SK-N-MC (cell line): ENCODE measurements at places on chromosomes 5 and 9.
A peak's percentile ranks its signal among the peaks of the same experiment; 100 is the strongest.

- no peak for DNase-seq
Observed at GRCh38 chr5:176789873-176790615, 20.3 kb upstream of the UNC5A start.

DNA sequence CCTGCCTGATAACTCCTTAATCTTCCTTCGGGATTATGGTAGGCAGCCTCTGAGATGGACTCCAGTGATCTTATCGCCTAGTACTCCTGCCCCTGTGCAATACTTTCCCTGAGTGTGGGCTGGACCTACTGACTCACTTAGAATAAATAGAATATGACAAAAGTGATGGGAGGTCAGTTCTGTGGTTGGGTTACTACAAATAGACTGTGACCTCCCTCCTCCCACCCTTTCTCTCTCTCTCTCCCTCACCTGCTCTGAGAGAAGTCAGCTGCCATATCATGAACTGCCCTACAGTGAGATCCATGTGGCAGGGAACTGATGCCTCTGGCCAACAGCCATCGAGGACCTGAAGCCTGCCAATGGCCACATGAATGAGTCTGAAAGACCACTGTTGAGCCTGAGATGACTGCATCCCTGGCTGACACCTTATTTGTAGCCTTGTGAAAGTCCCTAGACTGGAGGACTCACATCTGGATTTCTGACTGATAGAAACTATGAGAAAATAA, 31.7 kb downstream of the NRG2 start:
- no peak for DNase-seq

DNA sequence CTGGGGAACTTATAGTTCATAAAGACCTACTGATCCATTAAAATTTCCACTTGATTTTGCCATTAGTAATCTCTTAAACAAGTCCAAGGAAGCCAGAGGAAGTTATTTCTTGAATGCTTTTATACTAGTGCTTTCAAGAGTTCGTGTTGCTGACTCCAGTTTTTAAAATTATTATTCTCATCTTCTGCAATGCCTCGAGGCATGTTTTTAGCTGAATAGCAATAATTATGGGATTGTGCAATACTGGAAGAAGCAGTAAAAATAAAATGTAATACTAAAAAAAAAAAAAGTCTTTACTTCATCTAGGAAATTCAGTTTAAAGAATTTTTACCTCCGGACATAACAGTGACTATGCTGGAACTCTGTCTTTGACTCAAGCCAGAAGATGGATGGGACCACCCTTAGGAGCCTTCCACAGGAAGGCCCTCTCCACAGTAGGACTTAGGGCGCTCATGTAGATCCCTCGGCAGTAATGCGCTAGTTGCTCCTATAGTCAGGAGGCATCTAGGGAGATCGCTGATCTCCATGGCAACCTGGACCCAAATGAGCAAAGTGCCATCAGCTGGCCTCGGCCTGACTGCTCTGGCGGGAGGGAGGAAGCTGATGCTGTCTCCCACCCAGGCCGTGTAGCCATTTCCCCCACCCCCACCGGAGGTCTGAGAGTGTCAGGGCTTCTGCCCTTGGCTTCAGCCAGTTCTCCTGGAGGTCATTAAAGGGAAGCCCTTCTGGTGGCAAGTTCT, 56.7 kb downstream of the DAPK1 start:
- DNase-seq, result peak; percentile 92

DNA sequence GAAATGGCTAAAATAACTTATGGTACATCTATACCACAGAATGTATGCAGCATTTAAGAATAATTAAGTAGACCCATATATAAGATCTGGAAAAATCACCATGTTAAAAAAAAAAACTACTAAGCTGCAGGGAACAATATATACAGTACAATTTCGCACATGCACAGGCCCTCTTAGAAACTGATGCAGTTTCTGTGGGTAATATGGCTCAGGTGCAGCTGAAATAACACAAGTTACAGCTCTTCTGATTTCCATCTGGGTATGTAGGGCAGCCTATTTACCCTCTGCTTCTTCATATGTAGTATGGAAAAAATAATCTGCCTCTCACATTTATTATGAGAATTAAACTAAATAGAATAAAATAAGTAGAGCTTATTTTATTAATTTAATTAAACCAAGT, 82.9 kb downstream of the YIPF5 start:
- no peak for DNase-seq

DNA sequence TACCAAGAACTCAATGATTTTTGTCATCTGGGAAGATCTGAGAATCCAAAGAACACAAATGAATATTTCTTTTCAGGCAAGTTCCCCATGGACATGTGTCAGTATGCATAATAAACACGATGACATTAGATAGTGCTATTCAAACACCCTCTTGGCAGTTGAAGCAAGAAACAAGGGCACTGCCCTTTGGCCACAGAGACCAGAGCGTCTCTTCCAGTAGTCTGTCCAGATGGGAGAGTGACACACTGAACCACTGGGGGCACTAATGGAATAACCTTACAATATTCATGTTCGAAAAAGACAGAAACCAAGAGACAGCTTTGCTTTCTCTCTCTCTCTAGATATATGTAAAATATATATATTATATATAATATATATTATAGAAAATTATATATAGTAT, 301.9 kb downstream of the CTNND2 start:
- DNase-seq, result no peak

DNA sequence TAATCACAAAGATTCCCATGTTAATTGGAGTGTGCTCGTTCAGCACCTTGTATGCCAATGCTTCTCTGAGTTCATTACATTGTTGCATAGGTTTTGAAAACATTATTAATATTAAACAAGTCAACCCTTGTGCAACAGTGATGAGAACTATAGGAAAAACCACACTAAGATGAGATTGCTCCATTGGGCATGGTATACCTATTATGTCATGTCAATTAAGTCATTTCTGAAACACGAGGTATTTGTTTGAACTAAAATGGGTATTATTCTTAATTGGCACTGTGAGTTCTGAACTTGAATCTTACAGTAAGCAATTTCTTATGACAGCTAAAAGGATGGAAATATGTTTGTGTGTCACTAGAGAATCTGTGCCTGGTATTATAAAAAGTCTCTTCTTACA, 447.7 kb downstream of the EFNA5 start:
- DNase-seq, result no peak

DNA sequence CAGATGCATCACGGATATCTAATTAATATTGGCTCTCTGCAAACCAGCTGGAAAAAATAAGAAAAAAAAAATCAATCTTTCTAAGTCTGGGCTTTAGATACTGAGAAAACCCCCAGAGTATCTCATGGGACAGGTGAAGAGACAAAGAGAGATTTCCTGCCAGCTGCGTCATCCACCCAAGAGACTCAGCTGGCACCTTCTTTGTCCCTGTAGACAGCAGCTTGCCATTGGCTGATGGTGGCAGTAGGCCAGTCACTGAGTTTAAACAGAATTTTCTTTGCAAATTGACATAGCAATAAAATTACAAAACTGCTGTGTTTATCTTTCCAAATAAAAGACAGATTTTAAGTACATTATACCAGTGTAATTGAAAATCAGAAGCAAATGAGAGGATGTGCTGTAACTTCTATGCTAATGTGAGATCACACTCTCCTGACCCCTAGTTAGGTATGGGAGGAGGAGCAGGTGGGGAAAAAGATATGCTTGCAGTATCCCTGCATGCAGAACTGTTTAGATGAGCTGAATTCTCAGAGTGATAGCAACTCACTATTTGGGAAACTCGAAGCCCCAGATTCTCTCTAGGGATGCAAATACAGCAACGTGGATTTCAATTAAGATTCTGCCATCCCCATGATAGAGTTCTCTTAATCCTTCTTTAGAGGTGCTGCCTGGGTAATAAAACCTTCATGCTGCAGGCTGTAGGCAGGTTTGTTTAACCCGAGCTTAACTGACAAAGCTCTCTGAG, 72.2 kb downstream of the NMUR2 start:
- DNase-seq, result no peak

DNA sequence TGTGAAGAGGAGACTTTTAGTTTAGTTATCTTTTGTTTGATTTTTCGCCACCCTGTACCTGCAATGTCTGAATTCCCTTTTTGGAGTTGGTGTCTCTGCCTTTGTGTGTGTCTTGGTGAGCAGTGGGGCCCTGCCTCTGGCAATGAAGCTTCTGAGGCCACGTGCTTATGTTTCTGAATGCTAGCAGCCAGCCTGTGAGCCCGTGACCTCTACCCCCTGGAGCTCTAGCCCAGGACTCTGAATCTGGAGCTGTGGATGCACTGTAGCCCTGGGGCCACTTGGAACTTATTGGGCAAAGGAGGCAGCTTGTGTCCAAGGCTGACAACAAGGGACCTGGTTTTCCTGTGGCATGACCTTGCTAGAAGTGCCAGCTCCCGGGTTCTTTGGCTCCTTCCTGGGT, 19.4 kb downstream of the ENTREP1 start:
- no peak for DNase-seq
